ENCODE measurements at places on chromosomes 3 and 15. TPM values are rescaled to one million over a fixed set of nuclear protein-coding genes. Genes with fewer than 3 reads are reported as not detected.

Gene CPNE4
- 0.07 TPM for total RNA-seq

Gene SH2D7
- total RNA-seq, result not detected

Gene ALPK3
- 0.07 TPM for total RNA-seq

Gene GP5
- 0.43 TPM for total RNA-seq

Gene ISLR2
- total RNA-seq, result not detected

Gene CRABP1
- total RNA-seq, result not detected

Gene LEKR1
- 1.1 TPM for total RNA-seq

Gene MIX23
- total RNA-seq, result 99.6 TPM

Gene ABHD14A
- total RNA-seq, result 9.0 TPM

Gene STIMATE
- total RNA-seq, result 16.6 TPM

Gene SLC22A14
- total RNA-seq, result not detected

Gene CACNA2D3
- total RNA-seq, result not detected

Gene GPR27
- total RNA-seq, result not detected

Gene ALDH1A2
- not detected for total RNA-seq

Gene PFN2
- 3.0 TPM for total RNA-seq

Gene HCLS1
- total RNA-seq, result 217 TPM

Gene RTF1
- 26.3 TPM for total RNA-seq

Gene MEIS2
- not detected for total RNA-seq

Gene DUOXA2
- not detected for total RNA-seq

Gene DPPA2
- not detected for total RNA-seq

Gene EPHB1
- not detected for total RNA-seq

Gene FHIT
- 37.0 TPM for total RNA-seq

Gene P2RY1
- total RNA-seq, result 0.82 TPM

Gene SETD2
- total RNA-seq, result 42.0 TPM

Gene RTP1
- total RNA-seq, result not detected

Gene GUCA1C
- not detected for total RNA-seq

Gene CCDC9B
- 1.6 TPM for total RNA-seq

Gene HES1
- 2.5 TPM for total RNA-seq

Gene MESP1
- 3.0 TPM for total RNA-seq

Gene TBC1D5
- total RNA-seq, result 54.8 TPM

All from activated naive CD4-positive, alpha-beta T cell treated with anti-CD3 and anti-CD28 coated beads, Interleukin-2, amount 50 U/mL, for 72 hours (primary cell).